ENCODE measurements at places on chromosomes 4 and X. TPM values are rescaled to one million over a fixed set of nuclear protein-coding genes. Genes with fewer than 3 reads are reported as not detected.
A peak's percentile ranks its signal among the peaks of the same experiment; 100 is the strongest.

DNA sequence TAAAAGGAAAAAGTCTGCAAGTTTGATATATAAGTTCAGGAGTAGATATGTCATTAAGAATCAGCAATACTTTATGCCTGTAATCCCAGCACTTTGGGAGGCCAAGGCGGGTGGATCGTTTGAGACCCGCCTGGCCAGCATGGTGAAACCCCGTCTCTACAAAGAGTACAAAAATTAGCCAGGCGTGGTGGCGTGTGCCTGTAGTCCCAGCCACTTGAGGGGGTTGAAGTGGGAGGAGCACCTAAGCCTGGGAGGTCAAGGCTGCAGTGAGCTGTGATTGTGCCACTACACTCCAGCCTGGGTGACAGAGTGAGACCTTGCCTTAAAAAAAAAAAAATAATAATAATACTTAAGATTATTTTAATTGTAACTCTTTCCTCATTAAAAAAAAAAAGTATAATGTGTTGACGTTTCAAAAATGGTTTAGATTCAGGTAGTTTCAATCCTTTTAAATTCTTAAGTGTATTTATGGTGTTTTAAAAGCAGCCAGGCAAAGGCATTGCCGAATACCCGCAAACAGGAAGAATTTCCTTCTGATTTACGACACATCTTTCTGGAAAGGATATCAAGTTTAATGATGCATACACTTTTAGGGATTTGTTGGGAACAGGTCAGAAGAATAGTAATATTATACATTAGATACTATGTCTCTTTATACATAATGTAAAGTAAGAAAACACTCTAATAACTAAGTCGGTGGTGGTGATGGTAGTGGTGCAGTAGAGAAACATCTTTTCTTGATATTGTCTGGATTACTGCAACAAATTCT is 80.9 kb downstream of the KDM6A start:
- no peak for DNase-seq

DNA sequence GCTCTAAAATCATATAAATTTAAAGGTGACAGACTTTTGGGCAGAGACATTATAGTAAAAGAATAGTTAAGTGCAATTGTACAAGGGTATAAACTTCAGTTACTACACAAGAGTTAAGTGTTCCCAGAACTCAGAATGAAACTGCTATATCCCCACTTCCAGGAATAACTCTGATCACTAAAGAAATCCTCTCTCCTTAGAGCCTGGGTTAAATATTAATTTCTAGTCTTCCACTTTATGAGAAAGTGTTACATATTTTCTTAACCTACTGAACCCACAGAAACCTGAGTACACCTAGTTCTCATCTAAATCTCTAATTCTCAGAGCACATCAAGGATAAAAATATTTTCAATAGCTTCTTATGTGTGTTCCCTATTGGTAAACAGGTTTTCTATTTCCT is 99.1 kb upstream of the USP38 start:
- no peak for DNase-seq

- DNase-seq, result peak; percentile 25
These were observed 1.3 kb downstream of the FAM149A start for GRCh38 chr4:186105647-186106321.

GRCh38 chrX:133215747-133216146 is 2.4 kb downstream of the TFDP3 start:
- no peak for DNase-seq

- no peak for DNase-seq
These were observed 62.6 kb upstream of the LIMCH1 start for GRCh38 chr4:41475402-41475801.

GRCh38 chr4:66404141-66404540 is 733.9 kb upstream of the EPHA5 start:
- DNase-seq, result no peak

- no peak for DNase-seq
These were observed 146.3 kb downstream of the BRWD3 start for GRCh38 chrX:80663331-80663730.

DNA sequence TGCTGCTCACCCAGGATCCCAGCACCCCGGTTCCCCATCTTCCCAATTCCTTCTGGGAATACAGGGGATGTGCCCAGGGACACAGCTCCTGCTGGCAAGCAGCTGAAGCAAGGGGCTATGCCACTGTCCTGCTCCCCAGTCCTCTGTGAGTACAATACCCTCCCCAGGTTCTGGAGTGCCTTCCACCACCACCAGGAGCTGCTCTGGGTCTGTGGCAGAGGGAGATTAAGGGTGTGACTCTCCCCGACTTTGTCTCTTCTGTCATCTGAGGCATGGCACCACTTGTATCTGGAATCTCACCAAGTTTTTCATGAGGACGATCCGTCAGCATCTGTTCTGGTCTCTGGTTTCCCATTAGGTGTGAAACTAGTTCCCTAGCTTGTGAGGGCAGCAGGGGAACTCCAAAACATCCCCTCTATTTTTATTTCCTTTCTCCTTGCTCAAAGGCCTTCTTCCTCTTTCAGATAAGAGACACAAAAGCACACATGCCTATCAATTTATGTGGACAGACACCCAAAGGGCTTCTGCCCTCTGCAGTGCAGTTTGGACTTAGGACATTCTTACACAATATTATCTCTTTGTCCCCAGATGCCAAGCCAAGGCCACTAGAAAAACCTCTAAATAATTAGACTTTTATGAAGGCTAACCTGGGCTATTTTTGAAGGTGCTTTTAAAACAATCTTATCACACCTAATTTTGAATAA is 26.8 kb downstream of the MGST2 start:
- DNase-seq, result no peak

PCDH10 gene
- 0.12 TPM for total RNA-seq

AKAP17A gene
- 21.7 TPM for total RNA-seq

DNA sequence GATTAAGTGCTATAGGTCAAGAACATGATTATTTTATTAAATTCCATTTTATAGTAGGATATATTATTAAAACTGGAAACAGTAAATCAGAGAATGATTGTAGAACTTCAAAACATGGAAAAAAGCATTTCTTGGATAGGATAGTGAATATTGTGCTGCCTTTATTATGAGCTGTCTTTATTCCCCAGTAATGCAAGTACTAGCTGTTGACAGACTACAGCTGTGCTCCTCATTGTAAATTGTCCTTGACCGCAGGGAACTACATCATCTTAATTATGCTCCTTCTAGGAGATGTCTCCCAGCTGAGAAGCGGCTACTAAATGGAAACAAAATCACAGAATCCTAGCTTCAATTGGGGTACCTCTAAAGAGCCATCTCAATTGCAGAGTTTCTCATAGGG is 1457.2 kb upstream of the PCDH7 start:
- no peak for DNase-seq

DNA sequence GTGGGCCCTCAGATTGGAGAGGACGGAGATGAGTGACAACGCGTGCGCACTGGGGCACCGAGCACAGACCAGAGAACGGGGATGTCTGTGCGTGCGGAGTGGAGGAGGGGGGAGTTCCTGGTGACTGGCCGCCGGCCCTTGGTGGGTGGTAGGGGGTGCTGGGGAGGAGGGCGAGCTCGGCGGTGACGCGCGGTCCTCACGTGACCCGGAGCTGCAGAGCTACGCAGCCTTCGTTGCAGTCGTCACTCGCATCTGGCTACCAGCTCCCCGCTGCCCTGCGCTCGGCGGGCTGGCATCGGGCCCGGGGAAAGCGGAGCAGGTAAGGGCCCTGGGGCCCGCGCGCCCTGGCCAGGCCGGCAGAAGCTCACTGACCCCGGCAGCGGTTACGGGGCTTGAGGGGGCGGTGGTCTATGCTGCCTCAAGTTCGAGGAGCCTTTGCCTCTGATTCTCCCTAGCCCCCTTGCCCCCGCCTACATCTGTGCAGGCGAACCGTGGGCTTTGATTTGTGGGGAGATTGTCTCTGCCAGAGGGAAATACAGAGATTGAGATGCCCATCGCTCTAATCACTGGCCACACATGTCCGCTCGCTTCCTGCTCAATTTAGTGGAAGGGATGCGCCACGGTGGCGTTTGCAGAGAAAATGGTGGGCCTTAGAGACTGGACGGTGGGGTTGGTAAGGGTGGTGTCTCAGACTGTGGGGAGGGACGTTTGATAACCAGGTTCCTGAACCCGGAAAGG is at the start of gene ARMCX4:
TSS of gene ARMCX4 (plus strand) at position 245 of the 738 bp plus-strand sequence. CDS start 3,134 bp downstream, outside the sequence.
- DNase-seq, result peak; percentile 43

CCKAR gene
- 0.15 TPM for total RNA-seq

GRCh38 chr4:110628663-110629213 is 5.9 kb upstream of the PITX2 start:
- DNase-seq, result no peak

CENPVL2 gene
- not detected for total RNA-seq

GRCh38 chrX:15930585-15930984 is 76.0 kb upstream of the AP1S2 start:
- no peak for DNase-seq

GUCY1A1 gene
- total RNA-seq, result 26.4 TPM

GRCh38 chrX:121050781-121051180 is 3.4 kb downstream of the GLUD2 start:
- no peak for DNase-seq

DNA sequence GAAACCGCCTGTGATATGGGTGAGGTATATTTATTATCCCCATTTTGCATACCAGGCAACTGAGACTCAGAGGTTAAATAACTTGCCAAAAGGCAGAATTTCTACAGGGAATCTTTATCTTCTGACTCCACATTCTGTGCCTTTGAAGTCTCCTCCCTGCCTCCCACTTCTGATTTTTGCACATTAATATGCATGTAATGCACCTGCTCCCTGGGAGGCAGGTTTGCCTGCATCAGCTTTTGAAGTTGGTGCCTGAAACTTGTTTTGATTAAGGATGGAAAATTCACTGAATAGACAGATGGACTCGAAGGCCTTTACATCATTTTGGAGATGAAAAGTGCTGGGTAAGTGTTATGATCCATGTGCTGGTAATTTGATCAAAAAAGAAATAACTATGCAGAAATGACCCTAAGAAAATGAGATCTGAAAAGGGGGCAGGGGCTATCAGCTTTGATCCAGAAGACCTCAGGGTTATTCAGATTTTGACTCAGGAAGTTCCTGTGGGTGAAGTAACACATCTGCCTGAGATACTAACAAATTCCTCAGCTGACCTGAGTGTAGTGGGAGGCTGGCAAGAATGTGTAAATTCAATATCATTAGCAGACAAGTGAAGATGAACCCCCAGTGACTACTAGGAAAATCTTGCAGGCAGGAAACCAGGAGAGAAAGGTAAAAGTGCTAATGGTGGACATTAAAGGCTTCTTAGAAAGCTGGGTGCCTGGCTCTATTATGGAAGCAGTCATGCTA is 167.5 kb upstream of the BOD1L1 start:
- DNase-seq, result no peak

GRCh38 chrX:631802-632365 is 1.3 kb downstream of the SHOX start:
- DNase-seq, result no peak

CXCL5 gene
- total RNA-seq, result 9.4 TPM

Data from pancreas (tissue), 10 donors.